ENCODE measurements at places on chromosomes 3 and 15.

GRCh38 chr3:177185035-177185574 lies 12.2 kb downstream of the TBL1XR1 start:
- no peak for DNase-seq

DNA sequence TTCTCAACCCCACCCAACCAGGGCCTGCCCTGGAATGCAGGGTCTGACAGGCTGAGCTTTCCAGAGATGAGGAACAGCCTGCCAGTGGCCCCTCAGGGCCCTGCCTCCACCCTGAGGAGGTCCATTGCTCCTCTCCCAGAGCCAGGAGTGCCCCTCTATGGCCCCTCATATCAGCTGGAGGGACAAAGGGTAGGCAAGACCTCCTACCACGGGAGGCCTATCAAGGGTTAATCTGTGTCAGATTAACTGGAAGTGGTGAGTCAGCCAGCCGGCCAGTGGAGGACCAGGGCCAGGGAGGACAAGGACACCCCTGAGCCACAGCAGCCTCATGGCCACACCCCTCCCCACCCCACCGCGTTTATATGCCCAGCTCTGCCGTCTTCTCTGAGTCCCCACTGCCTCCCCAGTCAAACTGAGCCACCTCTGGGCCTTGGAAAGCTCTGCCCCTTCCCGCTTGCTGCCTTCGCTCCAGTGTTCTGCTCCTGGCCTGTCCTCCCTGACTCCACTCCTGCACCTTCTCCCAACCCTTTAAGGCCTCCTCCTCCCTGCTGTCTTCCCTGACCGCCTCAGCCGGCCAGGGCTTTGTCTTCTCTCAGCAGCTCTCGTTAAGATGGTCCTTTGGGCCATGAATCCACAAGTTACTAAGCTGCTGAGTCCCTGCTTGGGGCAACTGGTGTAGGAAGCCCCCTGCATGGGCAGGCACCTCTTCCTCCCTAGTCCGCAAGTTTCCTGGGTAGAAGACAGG lies 6.5 kb downstream of the CCDC33 start:
- no peak for DNase-seq

DNA sequence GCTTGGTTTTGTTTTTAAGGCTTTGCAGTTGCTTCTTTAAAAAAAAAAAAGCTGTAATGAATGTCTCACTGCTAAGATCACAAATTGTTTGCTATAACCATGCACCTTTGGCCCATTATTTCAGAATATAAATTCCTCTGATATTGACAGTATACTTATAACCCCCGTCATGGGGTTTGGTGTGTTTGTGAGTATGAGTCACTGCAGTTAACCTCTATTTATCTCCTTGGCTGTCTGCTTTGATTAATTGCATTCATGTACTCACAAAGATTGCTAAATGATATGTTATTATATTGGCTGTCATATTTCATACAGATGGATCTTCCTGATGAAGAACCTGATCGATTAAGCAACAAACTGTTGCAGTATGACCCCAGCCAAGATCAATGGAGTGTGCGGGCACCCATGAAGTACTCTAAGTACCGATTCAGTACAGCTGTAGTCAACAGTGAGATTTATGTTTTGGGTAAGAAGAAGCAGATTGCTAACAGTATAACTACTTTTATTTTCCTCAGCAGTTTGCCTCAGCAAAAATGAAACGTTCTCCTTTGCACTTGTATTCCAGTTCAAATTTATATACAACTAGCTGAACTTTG lies 14.9 kb downstream of the KBTBD12 start:
- DNase-seq, result no peak

GRCh38 chr3:50264383-50264963 lies 4.5 kb upstream of the SEMA3B start:
- DNase-seq, result peak; percentile 88

DNA sequence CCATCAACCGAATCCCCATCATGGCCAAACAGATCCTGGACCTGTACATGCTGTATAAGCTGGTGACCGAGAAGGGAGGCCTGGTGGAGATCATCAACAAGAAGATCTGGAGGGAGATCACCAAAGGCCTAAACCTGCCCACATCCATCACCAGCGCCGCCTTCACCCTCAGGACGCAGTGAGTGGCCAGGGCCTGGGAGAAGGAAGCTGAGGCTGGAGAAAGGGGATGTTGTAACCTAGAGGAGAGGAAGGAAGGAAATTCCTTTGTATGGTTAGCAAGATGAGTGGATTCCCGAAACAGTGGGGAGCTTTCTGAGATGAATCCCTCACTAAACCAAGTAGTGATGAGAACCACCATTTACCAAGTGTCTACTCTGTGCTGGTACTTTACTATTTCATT lies 25.8 kb upstream of the CLK3 start:
- no peak for DNase-seq

DNA sequence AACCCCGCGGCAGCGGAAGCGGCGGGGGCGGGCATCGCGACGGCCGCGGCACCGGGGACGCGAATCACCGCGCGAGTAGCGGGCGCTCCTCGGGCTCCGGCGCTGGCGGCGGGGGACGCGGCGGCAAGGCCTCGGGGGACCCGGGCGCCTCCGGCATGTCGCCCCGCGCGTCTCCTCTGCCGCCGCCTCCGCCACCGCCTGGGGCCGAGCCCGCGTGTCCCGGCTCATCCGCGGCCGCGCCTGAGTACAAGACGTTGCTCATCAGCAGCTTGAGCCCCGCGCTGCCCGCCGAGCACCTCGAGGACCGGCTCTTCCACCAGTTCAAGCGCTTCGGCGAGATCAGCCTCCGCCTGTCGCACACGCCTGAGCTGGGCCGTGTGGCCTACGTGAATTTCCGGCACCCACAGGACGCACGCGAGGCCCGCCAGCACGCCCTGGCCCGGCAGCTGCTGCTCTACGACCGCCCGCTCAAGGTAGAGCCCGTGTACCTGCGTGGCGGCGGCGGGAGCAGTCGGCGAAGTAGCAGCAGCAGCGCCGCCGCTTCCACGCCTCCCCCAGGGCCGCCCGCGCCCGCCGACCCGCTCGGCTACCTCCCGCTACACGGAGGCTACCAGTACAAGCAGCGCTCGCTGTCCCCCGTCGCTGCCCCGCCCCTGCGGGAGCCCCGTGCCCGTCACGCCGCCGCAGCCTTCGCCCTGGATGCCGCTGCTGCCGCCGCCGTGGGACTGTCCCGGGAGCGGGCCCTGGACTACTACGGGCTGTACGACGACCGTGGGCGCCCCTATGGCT lies 675 bp downstream of the RBM15B start:
- DNase-seq, result no peak

DNA sequence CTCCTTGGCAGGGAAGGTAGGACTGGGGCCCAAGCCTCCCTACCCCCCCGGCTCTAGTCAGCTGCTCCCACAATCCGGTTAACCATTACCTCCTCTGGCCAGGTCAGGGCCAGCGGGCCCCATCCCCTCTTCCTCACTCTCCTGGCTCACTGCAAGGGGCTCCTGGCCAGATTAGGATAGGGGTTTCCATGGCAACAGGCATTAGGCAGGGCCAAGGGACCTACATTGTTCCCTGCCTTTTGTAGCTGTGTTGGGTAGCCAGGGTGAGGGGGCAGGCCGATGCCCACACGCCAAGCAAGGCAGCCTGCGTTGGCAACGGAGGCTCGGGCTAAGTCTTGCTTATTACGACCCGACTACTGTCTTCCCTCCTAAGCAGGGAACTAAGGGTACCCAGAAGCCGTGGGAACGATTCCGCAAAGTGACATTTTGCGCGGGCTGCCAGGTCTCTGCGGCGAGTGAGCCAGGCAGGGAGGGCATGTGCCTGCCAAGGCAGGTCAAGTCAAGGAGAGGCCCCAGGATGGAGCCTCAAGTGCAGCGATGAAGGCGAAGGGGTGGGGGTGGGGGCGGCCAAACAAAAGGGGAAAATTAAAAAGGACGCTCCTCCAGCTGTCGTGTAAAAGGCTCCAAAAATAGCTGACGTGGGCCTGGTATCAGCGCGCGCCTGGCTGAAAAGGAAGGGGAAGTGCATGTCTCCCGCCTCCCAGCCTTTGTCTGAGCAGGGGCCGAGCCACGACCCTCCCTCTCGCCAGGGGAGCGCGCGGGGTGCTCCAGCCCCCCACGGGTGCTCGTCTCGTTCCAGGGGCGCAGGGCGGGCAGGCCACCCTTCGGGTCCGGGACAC lies 919 bp downstream of the IDH2 start:
- peak; percentile 53 for DNase-seq

- no peak for DNase-seq
Measured at GRCh38 chr15:67411486-67411885, 109.4 kb upstream of the C15orf61 start.

DNA sequence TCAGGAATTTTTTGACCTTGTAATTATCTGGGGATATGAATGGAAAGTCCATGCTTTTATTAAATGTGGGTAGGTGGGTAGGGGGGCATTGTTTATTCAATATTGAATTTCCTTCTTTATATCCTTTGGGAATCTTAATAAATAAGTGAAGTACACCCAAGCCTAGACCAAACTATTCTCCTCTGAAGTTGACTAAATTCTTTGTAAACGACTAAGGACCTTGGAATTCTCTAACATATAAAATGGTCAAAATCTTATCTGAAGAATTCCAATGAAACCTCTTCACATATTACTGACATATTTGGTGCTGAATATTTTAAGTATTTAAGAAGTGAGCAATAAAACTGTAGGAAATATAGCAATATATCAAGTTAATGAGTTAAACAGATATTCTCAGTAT lies 1432.1 kb upstream of the GBE1 start:
- DNase-seq, result no peak

DNA sequence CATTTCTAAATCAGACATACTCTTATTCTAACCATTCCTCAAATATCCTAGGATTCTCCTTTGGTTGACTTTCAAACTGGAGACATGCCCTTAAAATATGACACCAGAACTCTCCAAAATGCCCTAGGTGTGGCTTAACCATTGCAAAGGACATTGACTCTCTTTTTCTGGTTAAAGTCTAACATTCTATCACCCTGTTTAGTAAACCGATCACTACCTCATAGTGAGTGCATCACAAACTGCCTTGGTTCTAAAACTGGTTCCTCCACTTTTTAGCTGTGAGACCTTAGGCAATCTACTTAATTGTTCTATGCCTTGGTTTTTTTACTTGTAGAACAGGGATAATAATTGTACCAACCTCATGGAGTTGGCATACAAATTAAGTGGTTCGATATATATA lies 224.3 kb downstream of the CDIN1 start:
- no peak for DNase-seq

- DNase-seq, result no peak
Measured at GRCh38 chr3:131110087-131110486, 83.4 kb downstream of the NEK11 start.

GRCh38 chr15:65870889-65871533 lies 1.7 kb downstream of the RAB11A start:
- no peak for DNase-seq
